ENCODE measurements at places on chromosomes 5 and 9.

DNA sequence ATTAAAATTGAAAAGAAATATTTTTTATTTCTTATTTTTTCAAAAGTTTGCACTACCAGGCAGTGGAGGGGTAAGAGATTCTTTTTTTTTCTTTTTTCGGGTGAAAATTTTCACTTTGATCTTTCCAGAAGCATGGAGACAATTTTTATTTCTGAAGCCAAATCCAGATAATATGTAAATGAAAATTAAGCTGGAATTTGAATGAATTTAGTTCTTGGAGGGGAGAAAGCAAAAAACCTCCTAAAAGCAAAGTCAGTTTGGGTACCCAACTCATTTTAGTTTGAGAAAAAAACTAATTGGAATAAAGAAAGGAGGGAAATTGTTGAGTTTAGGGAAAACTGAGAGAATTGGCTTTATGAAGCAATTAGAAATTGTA is 872 bp downstream of the ZNF618 start:
- H3K27me3 ChIP-seq: peaks cover 29% of the 10 kb centered on the region
- DNase-seq: no peak
- H3K27ac ChIP-seq: no peak overlapping the region
- H3K4me1 ChIP-seq: peaks cover 3% of the 10 kb centered on the region
- H3K36me3 ChIP-seq: peaks cover 4% of the 10 kb centered on the region

DNA sequence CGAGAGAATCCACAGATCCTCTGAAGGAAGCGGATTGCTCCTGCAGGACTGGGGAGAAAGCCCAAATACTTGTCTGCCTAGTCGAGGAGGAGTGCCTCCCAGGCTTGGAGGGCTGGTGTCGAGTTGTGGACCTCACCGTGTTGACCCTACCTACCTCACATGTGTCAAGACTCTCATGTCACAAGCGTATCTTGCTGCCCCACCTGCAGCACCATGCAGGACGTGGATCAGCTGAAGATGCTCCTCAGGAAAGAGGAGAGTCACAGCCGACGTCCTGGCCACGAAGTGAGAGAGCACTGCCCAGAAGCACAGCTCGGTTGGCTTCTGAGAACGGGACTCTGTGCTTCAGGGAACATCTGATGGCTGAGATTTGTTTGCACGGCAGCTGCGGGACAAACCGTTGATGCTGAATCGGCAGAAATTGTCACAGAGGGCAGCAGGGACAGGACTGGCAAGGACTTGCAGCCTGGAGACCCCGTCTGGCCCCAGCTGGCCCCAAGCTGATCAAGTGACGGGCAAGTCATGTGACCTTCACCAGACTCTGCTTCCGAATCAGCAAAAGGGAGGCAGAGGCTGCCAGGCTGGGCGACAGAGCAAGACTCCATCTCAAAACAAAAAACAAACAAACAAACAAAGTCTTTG is 119.1 kb upstream of the ITGA1 start:
- no peak overlapping the region for H3K27ac ChIP-seq
- no peaks in the 10 kb centered on the region for H3K36me3 ChIP-seq
- H3K27me3 ChIP-seq: peaks cover 24% of the 10 kb centered on the region
- H3K4me3 ChIP-seq: no peak overlapping the region
- H3K4me1 ChIP-seq: peaks cover 10% of the 10 kb centered on the region

DNA sequence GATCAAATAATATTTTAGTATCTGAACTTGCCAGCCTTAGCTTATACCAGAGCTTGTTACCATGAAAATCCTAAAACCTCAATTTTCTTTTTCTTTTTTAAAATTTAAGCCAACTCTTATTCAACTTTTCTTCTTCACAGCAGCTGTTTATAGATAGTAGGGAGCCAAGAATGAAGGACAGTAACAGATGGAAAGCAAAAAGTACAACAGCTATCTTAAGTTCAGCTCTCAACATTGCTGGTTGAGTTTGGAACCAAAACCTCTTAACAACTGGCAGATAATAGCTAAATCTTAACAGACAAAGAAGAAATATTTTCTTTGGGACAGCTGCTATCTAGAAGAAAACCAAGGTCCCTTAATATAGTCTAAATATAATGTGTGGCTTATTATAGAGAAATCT is 74.7 kb downstream of the PJA2 start:
- H3K27me3 ChIP-seq: no peaks in the 10 kb centered on the region
- H3K27ac ChIP-seq: no peak overlapping the region
- H3K36me3 ChIP-seq: peaks cover 4% of the 10 kb centered on the region
- H3K4me1 ChIP-seq: peaks cover 5% of the 10 kb centered on the region

GRCh38 chr5:78787783-78788182 is 139.2 kb upstream of the LHFPL2 start:
- no peaks in the 10 kb centered on the region for H3K36me3 ChIP-seq
- no peak for DNase-seq
- no peak overlapping the region for H3K4me3 ChIP-seq
- no peaks in the 10 kb centered on the region for H3K27me3 ChIP-seq
- H3K4me1 ChIP-seq: no peaks in the 10 kb centered on the region

DNA sequence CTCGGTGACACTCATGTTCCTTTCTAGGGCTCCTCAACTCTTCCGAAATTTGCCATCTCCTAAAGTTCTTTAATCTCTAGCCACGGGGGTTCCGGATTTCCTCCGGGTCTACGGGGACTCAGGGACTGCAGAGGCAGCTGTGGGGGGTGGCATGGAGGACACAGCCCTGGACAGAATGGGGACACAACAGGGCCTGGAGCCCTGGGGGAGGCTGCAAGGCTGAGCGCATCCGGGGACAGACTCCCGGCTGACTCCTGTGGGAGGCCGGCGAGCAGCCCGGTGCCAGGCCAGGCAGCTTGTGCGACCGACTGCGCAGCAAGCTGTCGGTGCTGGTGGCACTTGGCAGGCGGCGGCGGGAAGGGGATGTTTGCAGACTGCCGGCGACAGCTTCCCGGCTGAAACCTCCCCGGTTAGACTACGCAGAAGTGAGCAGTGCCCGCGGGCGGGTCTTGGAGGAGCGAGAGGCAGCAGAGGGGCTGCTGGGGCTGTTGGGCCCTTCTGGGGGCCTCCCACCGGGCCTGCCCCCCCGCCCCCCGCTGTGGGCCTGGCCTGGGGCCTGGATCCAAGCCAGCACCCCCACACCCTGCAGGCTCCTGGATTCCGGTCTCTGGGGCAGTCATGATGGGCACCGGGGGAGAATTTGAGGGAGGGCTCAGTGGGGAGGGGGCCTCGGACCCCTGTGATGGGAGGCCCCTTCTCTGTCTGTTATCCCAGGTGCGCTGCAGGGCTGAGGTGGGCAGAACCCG is 28.7 kb upstream of the UBAC1 start:
- H3K4me1 ChIP-seq: peaks cover 14% of the 10 kb centered on the region
- H3K27me3 ChIP-seq: no peaks in the 10 kb centered on the region
- DNase-seq: no peak
- no peak overlapping the region for H3K27ac ChIP-seq

DNA sequence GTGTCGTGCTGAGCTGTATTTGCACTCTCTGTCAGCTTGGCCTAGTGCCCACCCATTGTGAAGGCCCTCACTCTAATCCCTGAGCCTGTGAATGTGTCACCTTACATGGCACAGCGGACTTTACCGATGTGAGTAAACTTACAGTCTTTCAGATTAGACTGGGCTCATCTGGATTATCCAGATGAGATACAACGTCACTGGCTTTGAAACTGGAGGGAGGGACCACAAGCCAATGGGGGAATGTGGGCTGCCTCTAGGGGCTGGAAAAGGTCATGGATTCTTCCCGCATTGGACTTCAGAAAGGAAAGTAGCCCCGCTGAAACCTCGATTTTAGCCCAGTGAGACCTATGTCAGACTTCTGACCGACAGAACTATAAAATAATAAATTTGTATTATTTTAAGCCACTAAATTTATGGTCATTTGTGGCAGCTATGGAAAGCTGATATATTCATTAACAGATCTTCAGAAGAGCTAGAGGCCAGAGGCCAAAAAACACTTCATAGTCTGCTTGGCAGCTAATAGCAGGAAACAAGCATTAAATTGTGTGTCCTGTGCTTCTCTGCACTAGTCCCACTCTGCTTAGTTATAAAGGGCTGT is 139.0 kb upstream of the GAS1 start:
- peaks cover 9% of the 10 kb centered on the region for H3K27me3 ChIP-seq
- no peaks in the 10 kb centered on the region for H3K36me3 ChIP-seq
- H3K4me3 ChIP-seq: no peak overlapping the region
- H3K4me1 ChIP-seq: no peaks in the 10 kb centered on the region
- no peak for DNase-seq

DNA sequence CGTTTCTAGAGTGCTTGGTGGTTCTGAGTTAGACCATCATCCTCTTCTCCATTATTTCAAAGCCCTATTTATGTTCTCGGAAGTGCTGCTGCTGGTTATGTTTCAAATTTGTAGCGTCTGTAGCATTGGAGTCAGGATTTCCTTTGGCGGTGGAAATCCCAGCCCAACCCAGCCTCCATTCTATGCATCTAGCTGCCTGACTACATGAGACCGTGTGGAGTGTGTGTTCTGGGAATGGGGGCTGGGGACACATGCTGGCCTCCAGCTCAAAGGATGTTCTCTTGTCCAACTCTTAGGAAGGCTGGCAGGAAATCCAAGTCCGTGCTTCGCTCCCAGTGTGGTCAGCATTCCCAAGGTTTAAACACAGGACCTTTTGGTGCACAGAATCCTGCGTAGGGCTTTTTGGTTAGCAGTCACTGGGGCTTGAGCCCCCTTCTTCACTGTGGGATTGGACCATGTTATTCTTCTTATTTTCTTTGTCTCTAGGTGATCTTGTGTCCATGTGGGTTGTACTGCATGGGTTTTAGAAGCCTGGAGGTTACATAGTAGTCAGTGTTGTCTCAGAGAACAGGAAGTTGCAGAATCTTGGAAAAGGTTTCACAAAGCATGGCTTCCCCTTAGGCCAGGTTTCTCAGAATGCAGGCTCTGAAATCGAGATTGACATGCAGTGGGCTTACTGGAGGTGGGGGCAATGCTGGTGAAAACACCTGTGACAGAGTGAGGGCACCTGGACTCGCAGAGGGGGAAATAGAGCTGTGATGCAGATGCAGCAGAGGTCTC is 132.2 kb downstream of the ARHGAP26 start:
- no peaks in the 10 kb centered on the region for H3K27me3 ChIP-seq
- H3K27ac ChIP-seq: no peak overlapping the region
- H3K4me1 ChIP-seq: peaks cover 6% of the 10 kb centered on the region

Data from T-helper 17 cell (primary cell).